ENCODE measurements at places on chromosomes 13 and 19.

- DNase-seq = no peak
Observed at GRCh38 chr13:42892760-42893159, 99.3 kb downstream of the EPSTI1 start.

DNA sequence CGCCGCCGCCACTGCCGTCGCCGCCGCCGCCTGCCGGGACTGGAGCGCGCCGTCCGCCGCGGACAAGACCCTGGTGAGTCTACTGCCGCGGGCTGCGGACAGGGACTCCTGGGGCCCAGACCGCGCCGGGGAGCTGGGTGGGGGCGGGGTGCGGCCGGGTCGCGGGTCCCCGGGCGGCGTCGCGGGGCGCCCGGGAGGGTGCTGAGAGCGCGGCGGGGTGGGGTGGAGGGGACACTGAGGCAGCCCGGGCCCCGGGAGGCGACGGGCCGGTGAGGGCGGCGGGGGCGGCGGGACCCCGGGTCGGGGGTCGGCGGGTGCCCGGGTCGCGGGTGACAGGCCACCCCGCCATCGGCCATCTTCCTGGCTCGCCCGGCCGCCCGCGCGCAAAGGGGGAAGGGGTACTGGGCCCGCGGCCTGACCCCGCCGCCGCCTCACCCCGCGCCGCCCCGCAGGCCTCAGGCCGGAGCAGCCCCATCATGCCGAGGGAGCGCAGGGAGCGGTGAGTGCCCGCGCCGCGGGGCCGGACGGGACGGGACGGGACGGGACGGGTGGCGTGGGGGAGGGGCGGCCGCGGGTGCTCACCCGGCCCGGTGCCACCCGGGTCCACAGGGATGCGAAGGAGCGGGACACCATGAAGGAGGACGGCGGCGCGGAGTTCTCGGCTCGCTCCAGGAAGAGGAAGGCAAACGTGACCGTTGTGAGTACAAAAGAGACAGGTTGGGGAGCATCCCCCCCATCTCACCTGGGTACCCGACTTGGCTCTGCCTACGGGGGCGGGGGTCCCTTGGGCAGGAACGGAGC, 489 bp downstream of the CCNE1 start:
- no peak for DNase-seq

- no peak for DNase-seq
Observed at GRCh38 chr13:22653866-22654265, 526.9 kb upstream of the SGCG start.

DNA sequence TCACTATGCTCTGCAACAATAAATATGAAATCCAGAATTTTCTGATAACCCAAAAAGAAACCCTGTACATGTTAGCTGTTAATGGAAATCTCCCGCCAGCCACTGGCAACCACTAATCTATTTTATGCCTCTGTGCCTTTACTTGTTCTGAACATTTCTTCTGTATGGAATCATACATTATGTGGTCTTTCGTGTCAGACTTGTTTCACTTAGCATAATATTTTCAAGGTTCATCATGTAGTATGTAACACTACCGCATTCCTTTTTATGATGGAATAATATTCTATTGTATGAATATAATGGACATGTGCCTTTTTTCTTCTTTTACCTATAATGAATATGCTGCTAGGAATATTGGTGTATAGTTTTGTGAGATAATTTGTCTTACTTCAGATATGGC, 1123.3 kb downstream of the EFNB2 start:
- DNase-seq = no peak

DNA sequence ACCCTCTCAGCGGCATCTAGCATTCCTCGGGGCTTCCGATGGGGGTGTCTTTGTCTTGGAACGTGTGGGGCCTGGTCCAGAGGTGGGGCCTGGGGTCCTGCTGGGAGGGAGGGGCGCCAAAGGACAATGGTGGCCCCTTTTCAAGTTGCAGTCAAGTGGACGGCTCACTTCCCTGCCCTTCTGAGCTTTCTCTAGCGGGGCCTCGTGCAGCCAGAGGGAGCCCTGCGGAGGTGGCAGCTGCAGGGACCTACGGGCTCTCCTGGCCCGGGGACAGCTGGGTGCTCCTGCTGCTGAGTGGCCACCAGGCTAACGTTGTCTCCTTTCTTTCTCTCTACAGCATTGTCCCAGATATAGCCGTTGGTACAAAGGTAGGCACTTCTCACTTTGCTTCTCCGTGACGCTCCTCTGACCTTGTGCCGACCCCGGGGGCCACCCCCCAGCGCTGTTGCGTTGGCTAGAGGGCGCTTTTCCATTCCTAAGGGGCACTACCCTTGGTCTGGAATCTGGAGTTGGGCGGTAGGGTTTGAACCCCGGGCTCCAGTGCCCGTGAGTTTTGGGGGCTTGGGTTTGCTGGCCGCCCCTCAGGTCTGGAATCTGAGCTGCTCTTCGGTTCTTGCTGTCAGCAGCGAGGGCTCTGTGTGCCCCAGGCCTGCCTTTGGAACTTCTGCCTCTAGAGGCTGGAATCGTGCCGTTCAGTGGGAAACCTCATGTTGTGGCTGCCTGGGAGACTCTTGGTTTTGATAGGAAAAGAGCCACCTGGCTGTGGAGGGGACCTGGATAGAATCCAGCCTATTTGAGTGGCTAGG, 2.0 kb downstream of the PTBP1 start:
- DNase-seq = peak; percentile 53
